NK-92 treated with Interleukin-12 subunit alpha and Interleukin-12 subunit beta, amount 100 ng/mL, for 24 hours (cell line): ENCODE measurements at places on chromosomes 7 and 10.

DNA sequence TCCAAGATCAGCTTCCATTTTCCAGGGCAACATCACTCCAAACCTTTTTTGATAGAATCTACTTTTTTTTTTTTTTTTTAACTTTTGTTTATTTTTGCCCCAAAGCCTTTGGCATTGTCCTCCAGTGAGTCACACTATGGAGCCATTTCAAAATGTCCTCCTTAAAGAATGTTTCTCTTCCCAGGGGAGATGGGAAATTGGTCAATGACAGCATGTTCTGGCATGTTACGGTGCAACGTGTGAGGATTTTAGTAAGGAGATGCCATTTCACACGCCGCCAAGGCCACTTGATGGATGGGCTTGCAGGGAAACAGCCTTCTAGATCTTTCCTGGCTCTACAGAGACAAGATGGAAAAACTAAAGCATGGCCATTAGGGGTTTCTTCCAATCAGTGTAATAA lies 30.7 kb upstream of the TRIL start:
- no peak for DNase-seq

DNA sequence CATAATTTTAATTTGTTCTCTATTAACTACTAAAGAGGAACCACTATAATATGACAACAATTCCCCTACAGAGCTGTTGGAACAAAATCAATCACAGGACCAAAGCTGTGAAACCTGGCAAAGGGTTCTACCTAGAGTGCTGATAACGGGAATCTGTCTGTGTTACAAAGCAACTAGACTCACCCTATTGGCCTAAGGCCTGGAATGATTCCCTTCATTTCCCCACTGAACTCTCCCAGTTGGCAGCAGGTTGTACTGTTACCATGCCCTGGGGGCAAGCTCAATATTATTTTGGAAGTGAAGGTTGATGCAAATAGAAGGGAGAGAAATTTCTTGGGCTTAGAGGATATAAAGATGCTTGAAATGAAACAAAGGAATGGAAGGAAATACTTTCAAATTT lies 81.8 kb downstream of the SEMA3A start:
- no peak for DNase-seq

GRCh38 chr10:70354556-70354955 lies 27.9 kb downstream of the LRRC20 start:
- DNase-seq = no peak

- DNase-seq = no peak
Measured at GRCh38 chr7:65938336-65938895, 43.6 kb downstream of the GUSB start.

DNA sequence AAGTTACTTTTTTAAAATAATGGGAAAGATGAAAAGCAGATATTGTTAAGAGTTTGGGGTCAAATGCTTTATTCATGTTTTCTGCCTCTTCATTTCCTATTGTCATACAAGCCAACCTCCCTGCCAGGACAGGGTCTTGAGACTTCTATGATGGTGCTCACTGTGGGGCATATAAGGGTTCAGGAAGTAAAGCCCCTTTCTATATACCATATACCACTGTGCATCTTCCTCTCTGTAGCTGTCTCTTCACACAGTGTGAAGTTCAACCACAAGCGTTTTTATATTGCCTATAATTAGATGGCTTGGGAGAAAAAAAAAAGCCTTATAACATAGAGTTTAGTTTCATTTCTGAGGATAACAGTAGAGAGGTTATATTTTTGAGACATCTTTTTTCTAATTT lies 389.8 kb upstream of the SORCS1 start:
- DNase-seq = no peak

GRCh38 chr7:101923602-101923985 lies 106.2 kb downstream of the CUX1 start:
- DNase-seq = no peak

DNA sequence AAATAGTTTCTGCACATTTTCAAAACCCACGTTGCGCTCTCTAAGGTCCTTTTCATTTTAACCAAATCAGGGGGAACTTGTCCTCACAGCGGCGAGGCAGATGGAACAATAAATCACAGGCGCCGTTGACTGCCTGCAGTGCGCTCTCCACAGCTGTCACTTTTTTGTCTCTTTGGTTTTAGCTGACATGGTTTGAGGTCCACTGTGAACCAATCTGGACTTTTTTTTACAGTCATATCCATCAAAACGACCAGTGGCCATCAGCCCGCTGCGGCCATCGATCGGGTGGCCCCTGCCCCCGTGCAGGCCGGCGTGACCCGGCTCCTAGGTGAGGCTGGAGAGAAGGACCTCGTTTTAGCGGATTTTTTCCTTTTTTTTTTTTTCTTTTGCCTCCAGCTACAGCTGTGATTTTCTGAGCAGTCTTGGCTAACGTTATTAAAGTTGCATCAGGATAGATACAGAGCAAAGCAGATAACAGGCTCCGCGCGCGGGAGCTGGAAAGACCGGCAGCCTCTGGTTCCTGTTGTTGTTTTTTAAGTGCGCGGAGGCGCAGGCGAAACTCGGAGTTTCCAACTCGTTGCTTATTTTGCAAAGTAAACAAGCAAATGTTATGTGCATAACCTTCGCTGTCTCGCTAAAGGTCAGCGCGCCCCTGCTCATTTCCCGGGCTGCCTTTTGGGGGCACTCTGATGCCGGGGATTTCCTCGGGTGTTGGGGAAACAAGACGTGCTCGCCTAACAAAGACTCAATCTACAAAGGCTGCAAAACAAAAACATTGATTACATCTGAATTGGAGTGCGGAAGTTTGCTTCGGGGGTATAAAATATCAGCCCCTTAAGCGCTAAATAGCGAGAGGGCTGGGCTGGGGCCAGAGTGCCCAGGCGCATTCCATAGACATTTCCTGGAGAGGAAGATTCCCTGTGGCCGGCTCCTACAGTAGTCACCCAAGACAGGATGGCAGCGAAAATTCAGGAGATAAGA lies 414.8 kb upstream of the MKI67 start:
- no peak for DNase-seq

DNA sequence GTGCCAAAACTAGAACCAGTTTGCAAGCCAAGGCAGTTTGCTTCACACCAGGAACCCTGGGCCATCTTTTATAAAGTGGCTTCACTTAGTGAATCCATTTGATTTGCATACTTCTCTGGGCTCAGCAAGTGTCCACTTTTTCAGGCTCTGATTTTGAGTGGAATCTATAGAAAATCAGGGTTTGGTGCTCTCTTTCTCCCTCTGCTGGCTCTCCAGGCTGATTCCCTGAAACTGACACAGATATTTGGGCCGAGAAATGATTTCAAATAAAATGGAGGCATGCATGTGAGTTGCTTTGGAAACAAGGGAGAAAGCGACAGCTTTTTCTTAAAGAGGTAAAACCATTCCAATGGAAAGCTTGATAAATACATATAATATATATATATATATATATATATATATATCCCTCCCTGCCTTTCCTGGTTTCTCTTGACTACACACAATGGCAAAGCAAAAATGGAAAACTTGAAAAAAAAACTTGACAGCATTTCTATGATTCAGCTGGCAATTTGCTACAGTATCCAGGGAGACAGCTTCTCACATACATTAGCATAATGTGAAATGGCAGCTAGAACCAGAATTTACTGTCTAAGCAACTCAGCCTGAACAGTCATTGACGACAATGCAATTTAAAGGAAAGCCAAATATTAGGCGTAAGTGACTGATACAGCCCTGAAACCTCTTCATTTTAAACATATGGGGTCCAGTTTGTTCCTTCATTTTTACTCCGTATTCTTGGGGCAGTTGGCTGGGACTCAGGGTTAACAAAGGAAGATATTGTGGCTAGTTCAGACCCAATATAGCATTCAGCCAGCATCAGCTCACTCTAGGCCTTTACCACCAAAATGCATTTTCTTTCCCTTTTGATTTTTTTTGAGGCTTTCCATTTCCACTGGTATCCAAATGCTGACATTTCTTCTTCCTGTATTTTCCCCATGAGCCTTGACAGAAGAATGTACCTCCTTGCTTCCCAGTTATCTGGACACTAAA lies 188.5 kb downstream of the TMEM178B start:
- DNase-seq = no peak

DNA sequence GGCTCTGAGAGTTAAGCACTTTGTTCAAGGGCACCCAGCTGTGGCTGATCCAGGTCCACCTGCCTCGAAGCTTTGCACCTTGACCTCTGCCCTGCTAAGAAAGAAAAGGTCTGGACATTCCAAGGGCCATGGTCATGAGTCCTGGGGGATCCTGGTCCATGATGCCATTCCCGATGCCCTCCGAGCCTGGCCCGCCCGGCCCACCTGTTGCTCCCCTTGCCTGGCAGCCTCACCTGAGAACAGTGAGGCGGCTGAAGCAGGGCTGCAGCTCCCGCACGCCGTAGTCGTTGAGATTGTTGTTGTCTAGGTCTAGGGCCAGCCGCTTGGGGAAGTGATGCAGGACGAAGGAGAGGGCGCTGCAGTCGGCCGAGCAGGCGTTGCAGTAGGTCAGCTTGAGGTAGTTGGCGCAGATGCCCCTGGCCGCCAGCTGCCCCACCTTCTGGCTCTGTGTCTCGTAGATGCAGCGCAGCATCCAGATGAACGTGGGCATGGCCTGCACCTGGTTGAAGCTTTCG lies 27.5 kb downstream of the NOD1 start:
- DNase-seq = no peak

DNA sequence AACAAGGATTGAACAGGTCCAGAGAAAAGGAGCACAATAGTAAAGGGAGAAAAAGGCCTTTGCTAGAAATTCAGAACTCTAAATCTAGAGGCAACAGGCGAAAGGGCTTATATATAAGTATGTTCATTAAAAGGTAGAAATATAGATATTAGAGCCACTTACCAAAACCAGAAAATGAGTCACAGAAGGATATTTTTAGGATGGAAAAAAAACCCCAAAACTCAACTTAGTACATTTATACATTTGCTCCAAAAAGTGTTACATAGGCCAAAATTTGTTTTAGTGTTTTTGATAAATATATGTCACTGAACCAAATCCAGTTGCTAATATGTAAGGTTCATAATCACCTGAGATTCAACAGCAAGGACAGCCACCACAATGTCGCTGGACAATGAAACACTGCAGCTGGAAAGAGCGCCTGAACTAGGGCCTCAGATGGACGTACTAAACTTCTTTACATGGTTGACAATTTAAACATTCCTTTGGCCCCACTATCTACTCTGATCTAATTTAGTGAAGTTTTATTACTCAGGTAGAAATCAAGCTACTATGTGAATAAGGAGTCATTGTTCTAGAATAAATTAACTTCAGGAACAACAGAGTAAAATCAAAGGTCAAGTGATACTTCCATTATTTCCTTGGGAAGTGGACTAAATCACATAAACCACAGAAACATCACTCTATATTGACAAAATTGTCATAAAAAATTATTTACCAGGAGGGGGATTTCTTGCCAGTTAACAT lies 10.9 kb downstream of the FAM3C start:
- no peak for DNase-seq

DNA sequence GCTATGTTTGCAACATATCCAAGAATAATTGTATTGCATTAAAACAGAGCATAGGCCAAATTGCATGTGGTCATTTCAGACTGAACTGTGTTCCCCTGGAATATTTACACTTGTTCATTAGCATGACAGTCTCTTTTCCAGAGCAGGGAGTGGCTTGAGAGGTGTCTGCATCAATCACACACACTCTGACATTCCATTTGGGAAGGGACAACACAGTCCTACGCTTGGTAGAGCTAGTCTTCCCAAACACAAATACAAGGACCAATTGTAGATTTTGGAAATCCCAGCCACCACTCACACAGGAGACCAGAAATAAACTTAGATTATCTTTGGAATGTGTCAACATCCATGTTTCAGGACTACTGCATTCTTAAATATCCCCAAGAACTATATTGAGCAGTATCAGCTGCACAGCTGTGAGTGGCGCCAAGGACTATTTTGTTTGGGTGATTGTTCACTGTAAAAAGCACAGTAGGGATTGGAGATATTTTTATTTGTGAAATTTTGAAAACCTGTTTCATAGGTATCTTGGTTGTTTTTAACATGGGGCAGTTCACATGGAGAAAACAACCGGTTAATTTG lies 93.6 kb upstream of the PRR15 start:
- no peak for DNase-seq

- DNase-seq = no peak
Measured at GRCh38 chr10:21385536-21385935, 139.9 kb downstream of the SKIDA1 start.

- no peak for DNase-seq
Measured at GRCh38 chr10:33749067-33749735, 414.7 kb upstream of the NRP1 start.

GRCh38 chr10:100882671-100883311 lies 30.0 kb upstream of the SLF2 start:
- DNase-seq = no peak

DNA sequence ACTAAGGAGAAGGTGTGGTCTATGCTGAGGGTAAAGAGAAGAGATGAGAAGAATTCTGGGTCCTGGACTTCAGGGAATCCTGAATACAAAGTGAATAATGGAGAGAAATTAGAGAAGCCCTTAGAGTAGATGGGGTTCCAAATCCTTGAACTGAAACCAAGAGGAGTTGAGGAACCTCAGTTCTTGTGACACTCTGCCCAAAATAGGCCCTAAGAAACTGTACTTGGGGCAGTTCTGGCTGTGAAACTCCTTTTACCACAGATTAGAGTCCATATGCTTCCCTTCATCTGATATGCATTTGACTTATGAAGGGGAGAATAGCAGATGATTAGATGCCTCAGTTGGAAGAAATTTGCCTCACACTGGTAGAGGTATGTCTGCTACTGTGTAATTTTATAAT lies 19.0 kb downstream of the TES start:
- no peak for DNase-seq

DNA sequence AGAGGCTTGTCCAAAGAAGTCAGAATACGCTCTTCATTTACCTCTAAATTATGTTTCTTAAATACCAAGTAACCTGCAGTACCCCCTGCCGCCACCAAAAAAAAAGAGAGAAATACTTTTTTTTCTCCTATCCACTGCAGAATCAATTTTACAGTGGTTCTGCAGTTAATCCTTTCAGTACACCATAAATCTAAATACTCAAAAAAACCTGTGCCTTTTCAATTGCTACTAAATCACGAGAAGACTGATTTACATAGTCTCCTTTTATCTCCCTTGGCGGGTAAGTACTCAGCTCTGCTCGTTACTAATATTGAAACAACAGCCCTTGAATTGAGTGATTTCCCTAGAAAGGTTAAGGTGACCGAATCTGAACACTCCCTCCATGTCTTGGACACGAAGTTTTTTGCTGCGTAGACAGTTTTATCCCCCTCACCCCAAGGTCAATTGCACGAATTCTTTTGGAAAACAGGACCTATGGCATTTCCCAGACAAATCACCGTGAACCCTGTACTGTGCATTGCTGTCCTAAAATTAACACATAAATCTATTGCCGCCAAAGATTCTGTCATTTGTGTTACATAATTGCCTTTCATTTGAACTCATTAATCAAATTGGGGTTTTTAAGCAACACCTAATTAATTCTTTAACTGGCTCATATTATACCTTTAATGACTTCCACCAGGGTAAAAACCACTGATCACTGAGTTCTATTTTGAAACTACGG lies 512 bp upstream of the VIM start:
- DNase-seq = no peak

GRCh38 chr10:69629897-69630650 lies at the start of gene FAM241B:
FAM241B (plus strand) TSS chr10:69630247; CDS start chr10:69631744, 1,497 bp downstream.
- DNase-seq = no peak

DNA sequence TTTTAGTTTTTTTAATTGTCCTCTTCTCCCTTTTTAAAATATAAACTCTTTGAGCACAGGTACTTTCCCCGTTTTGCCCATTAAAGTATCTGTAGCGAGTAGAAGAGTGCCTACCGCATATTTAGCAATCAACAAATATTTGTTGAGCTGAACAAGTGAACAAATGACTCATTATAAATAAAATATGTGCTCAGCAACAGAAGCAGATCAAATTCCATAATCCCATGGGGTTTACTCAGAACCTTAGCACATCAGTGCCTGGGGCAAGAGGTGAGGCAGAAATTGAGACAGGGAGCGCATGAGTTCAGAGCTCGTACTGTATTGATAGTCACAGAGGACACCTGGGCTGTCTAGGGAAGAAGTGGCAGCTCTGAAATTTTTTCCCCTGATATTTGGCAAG lies 161.0 kb downstream of the SEM1 start:
- DNase-seq = no peak
